Naive thymus-derived CD8-positive, alpha-beta T cell (primary cell): ENCODE measurements at places on chromosomes 2 and 18.

DNA sequence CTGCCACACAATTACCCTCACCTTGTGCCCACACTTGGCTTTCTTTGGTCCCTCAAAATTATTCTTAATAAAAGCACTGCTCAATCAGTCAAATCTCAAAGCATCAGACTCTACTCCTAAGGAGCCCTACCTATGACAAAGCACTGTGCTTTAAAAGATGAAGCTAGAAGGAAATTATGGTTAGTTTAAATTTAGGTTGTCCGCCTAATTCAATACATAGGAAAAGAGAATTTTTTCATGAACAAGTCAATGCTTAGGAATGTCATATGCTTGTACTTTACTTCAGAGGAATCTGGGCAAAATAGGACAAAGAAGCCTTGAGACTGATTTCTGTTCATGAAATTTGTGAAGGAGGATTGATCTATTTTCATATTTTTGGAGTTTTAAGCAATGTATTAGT lies 726.4 kb upstream of the CDH2 start:
- no peak for DNase-seq

- no peak for DNase-seq
Observed at GRCh38 chr2:168189835-168190569, 57.4 kb downstream of the STK39 start.

GRCh38 chr2:68796295-68796905 lies 61.8 kb downstream of the ARHGAP25 start:
- no peak for DNase-seq

GRCh38 chr2:185360776-185361175 lies 377.8 kb upstream of the FSIP2 start:
- DNase-seq = no peak
